Fibroblast of skin of left biceps (primary cell): ENCODE measurements at places on chromosomes 2 and 18.
A peak's percentile ranks its signal among the peaks of the same experiment; 100 is the strongest.

GRCh38 chr2:215554689-215555498 lies 119.0 kb upstream of the FN1 start:
- DNase-seq, result peak; percentile 65

DNA sequence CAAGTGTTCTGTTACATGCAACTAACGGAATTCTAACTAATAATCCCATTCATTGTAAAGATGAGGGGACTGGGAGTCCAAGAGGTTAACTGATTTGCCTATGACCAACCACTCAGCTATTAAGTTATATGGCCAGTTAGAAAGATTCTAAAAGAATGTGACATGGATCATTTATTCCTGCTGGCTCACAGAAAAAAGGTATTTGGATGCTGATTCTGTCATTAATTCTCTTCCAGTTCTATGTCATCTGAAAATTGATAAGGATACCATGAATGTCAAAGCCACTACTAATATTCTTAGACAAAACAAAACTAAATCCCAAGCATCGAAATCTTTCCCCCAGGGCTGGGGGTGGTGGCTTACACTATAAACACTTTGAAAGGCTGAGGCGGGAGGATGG lies 41.2 kb upstream of the GORASP2 start:
- no peak for DNase-seq

DNA sequence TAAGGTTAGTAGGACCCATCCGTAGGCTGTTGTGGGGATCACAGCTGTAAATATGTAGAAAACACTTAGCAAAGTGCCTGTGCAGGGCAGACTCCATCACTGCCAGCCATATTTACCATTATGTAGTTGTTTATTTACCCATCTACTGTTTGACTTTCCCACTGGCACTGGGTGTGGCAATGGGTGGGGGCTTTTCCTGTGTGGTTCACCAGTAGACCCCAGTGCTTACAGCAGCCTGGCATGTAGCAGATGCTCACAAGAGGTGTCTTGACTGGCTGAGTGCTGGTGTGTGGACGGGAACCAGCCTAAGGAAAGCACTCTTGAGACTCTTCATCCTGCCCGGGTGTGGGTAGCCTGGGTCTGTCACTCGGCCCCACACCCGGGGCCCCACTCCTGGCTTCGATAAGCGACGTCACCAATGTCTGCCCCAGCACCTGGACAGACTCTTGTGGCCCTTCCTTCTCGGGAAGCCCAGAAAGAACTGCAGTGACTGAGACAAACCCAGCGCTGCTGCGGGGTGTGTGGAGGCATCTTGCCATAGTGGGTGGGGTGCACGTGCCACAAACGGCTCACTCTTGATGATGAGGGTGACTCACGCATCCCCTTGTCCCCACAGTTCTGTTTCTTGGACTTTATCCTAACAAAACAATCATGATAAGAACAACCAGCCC lies 78.3 kb downstream of the HDAC4 start:
- no peak for DNase-seq

GRCh38 chr2:196971574-196972279 lies 45.2 kb upstream of the PGAP1 start:
- no peak for DNase-seq

DNA sequence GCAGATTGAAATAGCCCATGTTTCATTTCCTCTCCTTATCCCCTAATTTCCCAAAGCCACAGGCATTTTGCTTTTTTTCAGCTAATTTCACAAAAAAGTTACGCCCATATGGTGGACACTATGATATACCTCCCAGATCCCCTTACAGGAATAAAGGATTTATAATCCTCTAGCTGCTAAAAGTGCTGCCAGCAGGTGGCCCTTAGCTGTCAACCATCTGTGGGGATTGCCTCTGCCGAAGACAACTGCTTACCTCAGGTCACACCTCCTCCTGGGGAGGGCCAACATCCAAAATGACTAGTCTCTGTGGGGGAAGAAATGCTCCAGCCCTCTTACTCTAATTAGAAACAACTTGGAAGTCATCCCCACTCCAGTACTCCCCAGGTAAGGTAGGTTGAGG lies 61.0 kb upstream of the EPB41L3 start:
- DNase-seq, result no peak

DNA sequence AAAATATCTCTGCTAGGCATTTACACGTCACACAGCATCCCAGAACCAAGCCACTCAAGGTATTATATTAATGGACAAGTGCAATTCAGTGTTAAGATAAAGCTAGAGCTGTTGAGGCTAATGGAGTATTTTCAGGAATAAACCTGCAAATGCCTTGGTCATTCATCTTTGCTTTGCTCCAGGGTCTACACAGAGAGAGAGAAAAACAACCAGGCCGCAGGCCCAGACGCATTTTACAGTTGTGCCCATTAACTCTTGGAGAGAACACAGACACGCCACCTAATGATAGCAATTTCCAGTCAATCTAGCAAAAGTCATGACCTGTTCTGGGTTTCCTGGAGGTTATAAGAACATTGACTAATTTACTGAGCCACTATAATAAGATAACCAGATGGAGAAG lies 829.3 kb downstream of the LRRTM4 start:
- no peak for DNase-seq

DNA sequence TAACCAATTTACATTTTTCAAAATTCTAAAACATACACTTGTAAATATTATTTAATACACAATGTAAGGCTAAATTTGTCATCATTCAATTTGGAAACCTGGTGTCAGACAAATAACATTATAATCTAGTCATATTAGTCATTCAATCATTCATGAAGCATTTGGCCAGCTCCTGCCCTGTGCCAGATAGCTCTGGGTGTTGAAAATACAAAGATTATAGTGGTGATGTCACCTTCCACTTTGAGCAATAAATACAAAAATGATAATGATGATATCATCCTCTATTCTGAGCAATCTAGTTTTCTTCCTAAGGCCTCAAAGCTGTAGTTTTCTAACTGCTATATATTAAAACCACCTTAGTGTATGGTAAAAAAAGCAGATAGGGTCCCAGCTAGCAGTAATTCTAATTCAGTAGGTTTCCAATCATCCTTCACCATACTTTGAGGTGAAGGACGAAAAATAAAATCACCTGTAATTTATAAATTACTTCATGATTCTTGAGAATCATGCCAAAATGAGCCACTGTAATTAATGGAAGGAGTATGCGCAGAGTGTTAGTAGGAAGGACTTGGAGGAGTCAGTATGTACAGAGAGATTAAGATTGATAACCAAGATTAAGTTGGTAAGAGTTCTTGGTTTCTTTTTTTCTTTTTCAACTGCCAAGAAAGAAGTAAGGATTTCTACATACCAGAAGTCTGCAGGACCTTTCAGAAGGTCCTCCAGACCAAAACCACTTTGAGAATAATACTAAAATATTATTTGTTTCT lies 23.2 kb downstream of the MEMO1 start:
- DNase-seq, result peak; percentile 11

GRCh38 chr2:25115902-25116301 lies 52.5 kb downstream of the POMC start:
- no peak for DNase-seq

- no peak for DNase-seq
Observed at GRCh38 chr2:133331436-133331835, 236.8 kb downstream of the NCKAP5 start.

GRCh38 chr2:69767034-69767433 lies 25.1 kb downstream of the ANXA4 start:
- peak; percentile 6 for DNase-seq

DNA sequence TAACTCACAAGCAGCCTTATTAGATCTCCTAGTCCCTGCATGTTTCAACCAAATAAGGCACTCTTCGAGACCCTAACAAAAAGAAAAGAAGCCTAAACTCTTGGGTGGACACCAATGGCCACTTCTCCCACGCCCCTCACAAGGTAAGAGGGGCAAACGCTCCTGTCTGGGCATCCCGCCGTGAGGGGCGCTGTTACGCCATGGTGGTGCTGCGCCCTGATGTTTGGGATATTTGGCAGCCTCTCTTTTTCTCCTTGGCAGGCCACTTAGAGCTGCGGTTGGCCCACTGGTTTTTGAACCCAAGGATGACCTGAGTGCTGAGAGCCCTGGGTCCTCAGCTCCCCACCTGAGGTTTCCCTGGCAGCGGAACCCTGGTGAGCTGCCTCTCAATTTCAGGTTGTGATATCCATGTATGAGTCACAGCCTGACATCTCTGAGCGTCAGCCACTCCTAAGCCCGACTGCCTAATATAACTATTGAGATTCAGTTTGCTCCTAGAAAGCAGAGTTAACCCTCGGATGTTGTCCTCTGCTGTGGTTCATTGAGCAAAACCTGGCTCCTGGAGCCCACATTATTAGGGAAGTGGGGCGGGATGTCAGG lies 103.3 kb downstream of the COL6A3 start:
- DNase-seq, result no peak

DNA sequence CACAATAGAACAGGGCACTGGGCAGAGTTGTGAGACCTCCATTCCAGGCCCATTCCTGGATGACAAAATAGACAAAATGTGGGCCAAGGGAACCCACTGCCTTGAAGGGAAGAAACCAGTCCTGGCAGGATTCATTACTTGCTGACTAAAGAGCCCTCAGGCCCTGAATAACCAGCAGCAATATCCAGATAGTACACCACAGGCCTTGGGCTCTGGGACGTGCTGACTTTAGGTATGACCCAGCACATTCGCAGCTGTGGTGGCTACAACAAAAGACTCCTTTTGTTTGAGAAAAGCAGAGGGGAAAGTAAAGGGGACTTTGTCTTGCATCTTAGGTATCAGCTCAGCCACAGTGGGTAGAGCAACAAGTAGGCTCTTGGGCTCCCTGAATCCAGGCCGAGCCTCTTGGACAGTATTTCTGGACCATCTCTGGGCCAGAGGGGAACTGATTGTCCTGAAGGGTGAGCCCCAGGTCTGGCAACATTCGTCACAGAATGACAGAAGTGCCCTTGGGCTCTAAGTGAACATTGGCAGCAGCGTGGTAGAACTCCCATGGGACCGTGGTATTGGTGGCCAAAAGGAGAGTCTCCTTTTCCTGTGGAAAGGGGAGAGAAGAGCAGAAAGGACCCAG lies 89.9 kb upstream of the CD226 start:
- no peak for DNase-seq

GRCh38 chr18:32918692-32919250 lies 145.9 kb upstream of the KLHL14 start:
- no peak for DNase-seq

DNA sequence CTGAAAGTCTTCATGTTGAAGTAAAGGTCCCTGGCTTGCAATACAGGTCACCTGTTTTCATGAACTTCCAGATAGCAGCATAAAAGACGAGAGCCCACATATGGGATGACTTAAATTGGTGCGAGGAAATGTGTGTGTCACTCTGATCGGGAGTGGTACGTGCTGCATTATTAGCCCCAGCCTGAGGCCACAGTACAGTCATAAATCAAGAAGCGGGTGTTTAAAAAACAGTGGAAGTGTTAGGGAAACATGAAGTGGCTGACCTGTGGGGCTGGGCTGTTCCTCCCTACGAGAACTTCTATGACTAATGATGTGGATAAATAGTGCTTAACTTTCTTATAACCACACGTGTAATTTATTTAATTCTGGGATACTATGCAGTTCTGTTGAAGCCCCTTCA lies 24.4 kb downstream of the RDH14 start:
- no peak for DNase-seq

GRCh38 chr2:6355886-6356761 lies 509.6 kb downstream of the CMPK2 start:
- no peak for DNase-seq

GRCh38 chr2:25885933-25886332 lies 7.6 kb upstream of the ASXL2 start:
- DNase-seq, result no peak

- no peak for DNase-seq
Observed at GRCh38 chr2:140158259-140158658, 1378.1 kb upstream of the NXPH2 start.

GRCh38 chr18:37019157-37019827 lies 190.4 kb downstream of the KIAA1328 start:
- DNase-seq, result no peak

DNA sequence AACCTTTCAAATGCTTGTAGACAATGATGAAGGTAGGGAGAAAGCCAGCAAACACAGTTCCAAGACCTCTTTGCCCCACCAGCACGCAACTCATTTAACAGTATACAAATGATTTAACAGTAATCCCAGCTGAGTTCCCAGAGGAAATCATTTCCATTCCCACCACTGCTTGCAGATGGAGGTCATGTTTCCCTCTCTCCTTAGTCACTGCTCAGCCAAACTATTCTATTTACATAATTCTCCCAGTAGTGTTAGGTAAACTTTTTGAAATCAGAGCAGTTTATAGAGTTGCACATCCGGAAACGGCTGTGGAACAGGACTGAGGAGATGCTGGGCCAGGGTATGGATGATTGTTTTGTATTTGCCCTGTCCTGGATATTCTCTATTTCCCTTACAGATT lies 328.5 kb downstream of the FIGN start:
- DNase-seq, result no peak

- DNase-seq, result no peak
Observed at GRCh38 chr2:121155502-121156056, 129.4 kb downstream of the TFCP2L1 start.

GRCh38 chr2:240810199-240810598 lies 9.8 kb downstream of the KIF1A start:
- DNase-seq, result no peak

GRCh38 chr2:219221957-219222518 lies 3.3 kb upstream of the ABCB6 start:
- DNase-seq, result no peak

DNA sequence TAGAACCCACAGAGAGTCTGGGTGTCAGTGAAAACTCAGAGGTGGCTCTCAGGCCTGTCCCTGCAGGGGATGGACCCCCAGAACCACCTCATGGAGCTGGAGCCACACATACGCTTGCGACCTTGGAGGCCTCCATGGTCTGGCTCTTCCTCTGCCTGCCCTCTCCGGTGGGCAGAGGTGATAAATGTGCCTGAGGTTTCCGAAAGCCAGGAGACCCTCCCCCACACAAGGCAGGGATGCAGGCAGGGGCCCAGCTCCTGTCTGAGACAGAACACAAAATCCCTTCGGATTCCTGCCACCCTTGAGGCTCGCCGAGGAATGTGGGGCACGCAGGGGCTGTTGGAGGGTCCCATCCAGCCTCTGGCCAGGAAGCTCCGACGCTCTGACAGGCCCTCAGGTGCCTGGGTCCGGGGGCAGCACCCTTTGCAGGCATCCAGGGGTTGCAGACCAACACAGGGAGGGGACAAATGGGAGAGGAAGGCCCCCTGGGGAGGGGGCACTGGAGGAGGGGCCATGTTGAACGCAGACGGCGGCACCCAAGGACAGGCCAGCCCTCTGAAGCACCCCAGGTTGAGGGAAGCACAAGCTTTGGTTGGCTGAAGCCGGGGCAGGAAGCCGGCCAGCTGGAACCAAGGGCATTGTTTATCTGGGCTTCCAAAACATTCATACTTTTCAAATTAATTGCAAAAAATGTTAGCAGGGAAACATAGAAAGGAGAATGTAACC lies 4.1 kb upstream of the SNED1 start:
- DNase-seq, result no peak

- DNase-seq, result no peak
Observed at GRCh38 chr18:62549755-62550154, 26.9 kb downstream of the ZCCHC2 start.

DNA sequence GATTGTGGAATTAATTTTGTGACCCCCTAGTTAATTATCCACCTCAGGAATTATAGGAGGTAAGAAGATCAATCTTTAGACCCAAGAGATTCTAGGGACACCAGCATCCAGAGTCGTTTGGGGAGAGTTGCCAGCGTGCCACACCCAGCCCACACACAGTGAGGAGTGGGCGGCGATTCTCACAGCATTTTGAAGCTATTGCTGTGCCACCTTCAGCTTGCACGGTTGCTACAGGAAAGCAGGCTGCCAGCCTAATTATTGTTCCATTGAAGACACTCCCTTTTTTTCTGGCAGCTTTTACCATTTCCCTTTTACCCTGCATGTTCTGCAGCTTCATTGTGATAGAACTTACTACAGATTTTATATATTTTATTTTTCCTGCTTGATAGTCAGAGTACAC lies 13.1 kb upstream of the MYL12A start:
- no peak for DNase-seq

GRCh38 chr2:21438949-21439348 lies 315.2 kb downstream of the TDRD15 start:
- no peak for DNase-seq
